ENCODE measurements at places on chromosomes 13 and 19. TPM values are rescaled to one million over a fixed set of nuclear protein-coding genes. Genes with fewer than 3 reads are reported as not detected.

DNA sequence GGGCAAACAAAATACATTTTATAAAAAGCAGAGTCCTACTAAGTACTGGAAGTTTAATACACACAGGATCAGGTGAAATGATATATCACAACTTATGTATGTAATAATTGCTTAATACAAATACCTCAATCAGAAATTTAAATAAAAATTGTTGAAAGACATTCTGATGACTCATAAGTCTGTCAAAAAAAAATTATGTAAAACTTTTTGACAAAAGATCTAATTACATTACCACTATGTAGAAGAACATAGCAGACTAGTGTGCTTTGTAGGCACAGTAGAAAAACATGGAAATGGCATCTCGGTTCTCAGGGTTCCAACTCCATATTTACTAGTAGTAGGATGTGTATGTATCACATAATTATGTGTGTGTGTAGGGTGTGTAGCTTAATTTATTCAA, 156.2 kb downstream of the DNAJC3 start:
- H3K27ac ChIP-seq = 0 out of 2 replicates have a peak overlapping the region, but pooled peaks have one; percentile 8
- DNase-seq = peak; percentile 63
- H3K27me3 ChIP-seq = no peaks in the 10 kb centered on the region
- peaks cover 16% of the 10 kb centered on the region for H3K4me1 ChIP-seq
- no peak overlapping the region for H3K4me3 ChIP-seq
- H3K36me3 ChIP-seq = peaks cover 7% of the 10 kb centered on the region

The ZNF667 gene
- not detected for total RNA-seq

The CFAP97D2 gene
- not detected for total RNA-seq

GRCh38 chr13:83677985-83678384, 204.3 kb downstream of the SLITRK1 start:
- H3K4me1 ChIP-seq = no peaks in the 10 kb centered on the region
- no peak for DNase-seq
- H3K27ac ChIP-seq = no peak overlapping the region
- H3K27me3 ChIP-seq = no peaks in the 10 kb centered on the region
- no peak overlapping the region for H3K4me3 ChIP-seq

The PCSK4 gene
- 27.3 TPM for total RNA-seq

- no peak overlapping the region for H3K27ac ChIP-seq
- DNase-seq = peak; percentile 47
- no peaks in the 10 kb centered on the region for H3K36me3 ChIP-seq
- no peaks in the 10 kb centered on the region for H3K27me3 ChIP-seq
Measured at GRCh38 chr19:32339988-32340874, 5.2 kb upstream of the ZNF507 start.

DNA sequence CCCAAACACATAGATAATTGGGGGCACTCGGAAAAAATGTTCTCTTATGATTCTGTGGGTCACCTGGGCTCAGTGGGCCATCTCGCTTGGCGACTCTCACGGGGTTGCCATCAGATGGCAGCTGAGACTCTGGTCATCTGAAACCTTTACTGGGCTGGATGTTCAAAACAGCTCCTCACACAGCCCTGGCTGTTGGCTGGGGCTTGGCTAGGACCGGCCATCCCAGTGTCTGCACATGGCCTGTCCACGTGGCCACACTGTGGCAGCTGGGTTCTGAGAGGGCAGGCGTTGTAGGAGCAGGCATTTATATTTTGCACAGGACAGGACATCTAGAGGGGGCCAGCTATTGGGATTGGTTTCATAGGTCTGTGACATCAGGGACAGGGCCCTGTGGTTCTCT, 15.5 kb downstream of the MED25 start:
- no peak overlapping the region for H3K27ac ChIP-seq
- H3K27me3 ChIP-seq = no peaks in the 10 kb centered on the region
- H3K36me3 ChIP-seq = 0 out of 2 replicates have a peak, but pooled peaks cover 5% of the 10 kb centered on the region
- H3K4me3 ChIP-seq = no peak overlapping the region
- no peaks in the 10 kb centered on the region for H3K4me1 ChIP-seq
- DNase-seq = no peak

DNA sequence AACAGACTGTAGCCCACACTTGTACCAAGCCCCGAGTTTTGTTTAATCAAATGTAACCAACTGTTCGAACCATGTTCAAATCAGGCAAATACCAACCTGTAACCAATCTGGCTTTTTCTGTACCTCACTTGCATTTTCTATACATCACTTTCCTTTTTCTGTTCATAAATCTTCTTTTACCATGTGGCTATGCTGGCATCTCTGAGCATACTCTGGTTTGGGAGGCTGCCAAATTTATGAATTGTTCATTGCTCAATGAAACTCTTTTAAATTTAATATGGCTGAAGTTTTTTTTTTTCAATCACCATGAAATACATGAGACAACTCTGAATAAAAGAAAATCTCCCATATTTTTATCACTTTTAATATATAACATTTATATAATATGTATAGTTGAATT, 256.1 kb downstream of the SLITRK6 start:
- DNase-seq = no peak
- no peak overlapping the region for H3K27ac ChIP-seq
- no peak overlapping the region for H3K4me3 ChIP-seq
- H3K27me3 ChIP-seq = no peaks in the 10 kb centered on the region

- no peaks in the 10 kb centered on the region for H3K27me3 ChIP-seq
- H3K4me1 ChIP-seq = peaks cover 11% of the 10 kb centered on the region
- no peaks in the 10 kb centered on the region for H3K36me3 ChIP-seq
- no peak overlapping the region for H3K4me3 ChIP-seq
- no peak overlapping the region for H3K27ac ChIP-seq
Measured at GRCh38 chr19:776549-776948, 20.7 kb upstream of the PTBP1 start.

DNA sequence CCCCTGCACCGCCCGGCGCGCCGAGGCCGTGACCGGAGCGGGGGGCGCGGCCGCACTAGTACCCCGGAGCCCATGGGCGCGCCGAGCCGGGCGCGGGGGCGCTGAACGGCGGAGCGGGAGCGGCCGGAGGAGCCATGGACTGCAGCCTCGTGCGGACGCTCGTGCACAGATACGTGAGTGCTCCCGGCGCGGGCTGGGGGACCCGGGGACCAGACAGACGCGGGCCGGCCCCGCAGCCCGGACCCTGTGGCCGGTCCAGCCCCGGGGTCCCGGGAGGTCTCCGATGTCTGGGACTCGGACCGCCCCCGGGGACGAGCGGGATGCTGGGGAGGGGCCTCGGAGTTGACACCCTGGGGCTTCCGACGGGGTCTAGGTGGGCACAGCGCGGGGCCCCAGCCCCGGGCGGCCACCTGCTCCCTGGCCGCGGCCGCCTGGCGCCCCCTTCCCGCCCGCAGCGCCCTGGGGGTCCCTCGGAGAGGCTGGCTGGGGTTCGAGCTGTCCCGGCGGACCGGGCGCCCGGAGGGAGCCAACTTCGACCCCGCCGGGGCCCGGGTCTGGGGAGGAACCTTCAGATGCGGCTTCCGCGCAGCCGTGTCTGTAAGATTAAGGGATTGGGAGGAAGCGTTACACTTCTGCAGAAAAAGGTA, 568 bp downstream of the ATP11A start:
- H3K27me3 ChIP-seq = no peaks in the 10 kb centered on the region
- H3K4me1 ChIP-seq = peaks cover 55% of the 10 kb centered on the region
- DNase-seq = no peak
- H3K4me3 ChIP-seq = peak overlapping the region; percentile 97

- H3K36me3 ChIP-seq = no peaks in the 10 kb centered on the region
- H3K4me1 ChIP-seq = no peaks in the 10 kb centered on the region
- no peak overlapping the region for H3K4me3 ChIP-seq
- no peaks in the 10 kb centered on the region for H3K27me3 ChIP-seq
- no peak for DNase-seq
Measured at GRCh38 chr13:60369242-60369641, 27.8 kb upstream of the TDRD3 start.

- no peak overlapping the region for H3K4me3 ChIP-seq
- no peak overlapping the region for H3K27ac ChIP-seq
- peaks cover 12% of the 10 kb centered on the region for H3K4me1 ChIP-seq
- peaks cover 12% of the 10 kb centered on the region for H3K36me3 ChIP-seq
- no peak for DNase-seq
Measured at GRCh38 chr19:10911579-10912363, 16.7 kb downstream of the YIPF2 start.

GRCh38 chr13:78604782-78605611, 1.6 kb upstream of the POU4F1 start:
- H3K36me3 ChIP-seq = no peaks in the 10 kb centered on the region
- H3K4me3 ChIP-seq = no peak overlapping the region
- no peak for DNase-seq
- no peaks in the 10 kb centered on the region for H3K27me3 ChIP-seq

GRCh38 chr19:4981681-4981958, 12.7 kb downstream of the KDM4B start:
- no peaks in the 10 kb centered on the region for H3K4me1 ChIP-seq
- no peak overlapping the region for H3K27ac ChIP-seq
- H3K36me3 ChIP-seq = no peaks in the 10 kb centered on the region
- no peak overlapping the region for H3K4me3 ChIP-seq
- no peak for DNase-seq

The FPR3 gene
- total RNA-seq = not detected

The CELF5 gene
- total RNA-seq = 0.48 TPM

The CEACAM1 gene
- total RNA-seq = 1.6 TPM

GRCh38 chr13:26219726-26220125, 2.4 kb downstream of the RNF6 start:
- no peak overlapping the region for H3K27ac ChIP-seq
- peaks cover 10% of the 10 kb centered on the region for H3K4me1 ChIP-seq
- H3K36me3 ChIP-seq = peaks cover 42% of the 10 kb centered on the region
- H3K4me3 ChIP-seq = peak overlapping the region; percentile 83
- DNase-seq = no peak
- no peaks in the 10 kb centered on the region for H3K27me3 ChIP-seq

DNA sequence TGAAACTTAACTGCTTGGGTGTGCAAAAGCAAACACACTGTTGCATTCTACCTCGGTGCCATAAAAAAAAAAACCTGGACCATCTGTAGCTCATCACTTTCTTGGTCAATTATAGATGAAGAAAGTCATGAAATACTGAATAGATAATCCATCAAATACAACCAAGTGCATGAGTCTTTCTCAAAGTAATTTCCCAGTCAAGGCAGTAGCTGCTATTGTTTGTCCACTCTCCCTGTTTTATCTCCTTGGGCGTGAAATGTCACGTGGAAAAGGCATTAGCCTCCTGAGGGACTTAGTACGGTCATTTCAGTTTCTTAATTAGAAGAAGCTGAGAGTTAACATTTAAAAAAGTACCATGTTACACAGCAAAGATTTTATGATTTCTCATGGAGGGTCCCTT, 1697.9 kb downstream of the PCDH9 start:
- no peaks in the 10 kb centered on the region for H3K36me3 ChIP-seq
- H3K27ac ChIP-seq = no peak overlapping the region
- no peaks in the 10 kb centered on the region for H3K27me3 ChIP-seq
- H3K4me3 ChIP-seq = no peak overlapping the region

DNA sequence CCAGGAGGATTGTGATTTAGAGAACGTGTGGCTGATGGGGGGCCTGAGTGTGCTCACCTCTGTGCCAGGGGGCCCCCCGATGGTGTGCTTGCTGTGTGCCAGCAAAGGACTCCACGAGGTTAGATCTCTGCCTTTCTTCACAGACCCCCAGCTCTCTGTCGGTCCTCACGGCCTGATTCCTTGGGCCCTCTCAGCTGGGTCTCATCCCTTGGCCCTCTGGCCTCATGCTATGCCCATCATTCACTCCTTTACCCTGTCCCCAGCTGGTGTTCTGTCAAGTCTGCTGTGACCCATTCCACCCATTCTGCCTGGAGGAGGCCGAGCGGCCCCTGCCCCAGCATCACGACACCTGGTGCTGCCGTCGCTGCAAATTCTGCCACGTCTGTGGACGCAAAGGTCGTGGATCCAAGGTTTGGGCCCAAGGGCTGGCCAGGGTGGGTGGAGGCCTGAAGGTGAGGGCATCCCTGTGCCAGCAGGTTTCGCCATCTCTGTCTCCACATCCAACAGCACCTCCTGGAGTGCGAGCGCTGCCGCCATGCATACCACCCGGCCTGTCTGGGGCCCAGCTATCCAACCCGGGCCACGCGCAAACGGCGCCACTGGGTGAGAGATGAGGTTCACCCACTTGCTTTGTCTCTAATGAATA, 7.5 kb downstream of the KMT2B start:
- no peaks in the 10 kb centered on the region for H3K4me1 ChIP-seq
- no peaks in the 10 kb centered on the region for H3K27me3 ChIP-seq
- H3K4me3 ChIP-seq = no peak overlapping the region
- H3K27ac ChIP-seq = no peak overlapping the region
- H3K36me3 ChIP-seq = no peaks in the 10 kb centered on the region

The ZNF534 gene
- not detected for total RNA-seq

DNA sequence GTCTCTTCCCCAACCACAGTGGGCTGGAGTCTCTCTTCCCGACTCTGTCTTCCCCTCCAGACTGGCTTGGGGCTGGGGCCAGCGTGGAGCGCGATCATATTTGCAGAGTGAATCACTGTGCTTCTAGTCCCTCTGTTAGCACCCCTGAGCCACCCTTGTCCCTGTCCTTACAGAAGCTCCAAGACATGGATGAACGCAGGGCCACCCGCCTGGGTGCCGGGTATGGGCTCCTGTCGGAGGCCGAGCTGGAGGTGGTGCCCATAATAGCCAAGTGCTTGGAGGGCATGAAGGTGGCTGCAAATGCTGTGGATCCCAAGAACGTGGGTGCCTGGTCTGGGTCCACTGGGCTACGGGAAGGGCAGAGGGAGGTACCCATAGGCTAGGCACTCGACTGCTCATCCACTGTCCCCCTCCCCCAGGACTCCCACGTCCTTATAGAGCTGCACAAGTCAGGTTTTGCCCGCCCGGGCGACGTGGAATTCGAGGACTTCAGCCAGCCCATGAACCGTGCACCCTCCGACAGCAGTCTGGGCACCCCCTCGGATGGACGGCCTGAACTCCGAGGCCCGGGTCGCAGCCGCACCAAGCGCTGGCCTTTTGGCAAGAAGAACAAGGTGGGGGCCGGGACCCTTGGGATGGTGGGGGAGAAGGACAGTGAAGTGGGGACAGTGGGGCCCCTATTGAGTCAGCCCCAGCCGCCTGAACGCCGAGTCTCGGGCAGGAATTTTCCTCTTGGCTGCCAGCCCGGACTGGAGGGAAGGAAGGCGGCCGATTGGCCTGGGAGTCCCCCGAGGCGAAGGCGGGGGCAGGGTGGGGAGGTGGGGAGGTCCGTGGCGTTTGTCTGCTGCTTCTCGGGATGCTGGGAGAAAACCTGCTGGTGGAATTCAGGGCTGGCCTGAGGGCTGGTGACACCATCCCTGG, 5.2 kb downstream of the TRIP10 start:
- no peaks in the 10 kb centered on the region for H3K27me3 ChIP-seq
- H3K4me3 ChIP-seq = peak overlapping the region; percentile 38
- peaks cover 49% of the 10 kb centered on the region for H3K4me1 ChIP-seq
- H3K36me3 ChIP-seq = peaks cover 19% of the 10 kb centered on the region
- peak overlapping the region; percentile 88 for H3K27ac ChIP-seq
- peak; percentile 82 for DNase-seq

The FGF22 gene
- total RNA-seq = not detected
